ENCODE measurements at places on chromosomes 3 and 15.

GRCh38 chr3:66407611-66408218 lies 93.1 kb downstream of the LRIG1 start:
- peak; percentile 80 for DNase-seq

DNA sequence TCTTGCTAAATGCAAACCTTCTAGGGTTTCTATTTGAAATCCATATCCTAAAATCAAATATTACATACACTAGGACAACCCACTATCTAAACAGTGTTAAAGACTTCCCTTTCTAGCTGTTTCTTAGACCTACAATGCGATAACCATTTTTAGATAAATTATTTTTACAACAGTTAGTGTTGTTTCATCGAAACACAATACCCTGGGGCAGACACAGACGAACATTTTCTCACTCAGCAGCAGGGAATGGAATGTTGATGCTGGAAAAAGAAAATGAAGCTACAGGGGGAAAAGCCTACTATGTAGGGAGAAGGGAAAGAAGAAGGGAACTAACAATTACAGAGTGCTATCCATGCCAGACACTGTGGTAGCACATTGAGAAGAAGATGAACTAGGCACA lies 6.0 kb upstream of the HERC1 start:
- no peak for DNase-seq

DNA sequence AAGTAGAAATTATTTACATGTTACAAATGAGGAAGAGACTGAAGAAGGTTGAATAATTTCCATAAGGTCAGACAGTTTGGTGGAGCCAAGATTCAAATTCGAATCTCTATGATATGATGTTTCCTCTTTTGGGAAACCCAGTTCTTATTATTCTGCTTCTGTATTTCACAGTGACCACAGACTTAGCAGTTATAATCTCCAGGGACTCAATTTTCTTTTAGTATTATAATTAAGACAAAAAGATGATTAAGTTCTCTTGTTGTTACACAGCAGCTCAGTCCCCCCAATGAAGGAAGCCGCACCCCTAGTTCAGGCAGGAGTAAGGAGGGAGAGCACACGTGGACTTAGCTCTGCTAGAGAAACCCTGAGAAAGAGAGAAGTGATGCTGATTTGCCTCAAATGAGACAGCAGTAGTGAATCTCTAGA lies 130.6 kb downstream of the CCNL1 start:
- no peak for DNase-seq

DNA sequence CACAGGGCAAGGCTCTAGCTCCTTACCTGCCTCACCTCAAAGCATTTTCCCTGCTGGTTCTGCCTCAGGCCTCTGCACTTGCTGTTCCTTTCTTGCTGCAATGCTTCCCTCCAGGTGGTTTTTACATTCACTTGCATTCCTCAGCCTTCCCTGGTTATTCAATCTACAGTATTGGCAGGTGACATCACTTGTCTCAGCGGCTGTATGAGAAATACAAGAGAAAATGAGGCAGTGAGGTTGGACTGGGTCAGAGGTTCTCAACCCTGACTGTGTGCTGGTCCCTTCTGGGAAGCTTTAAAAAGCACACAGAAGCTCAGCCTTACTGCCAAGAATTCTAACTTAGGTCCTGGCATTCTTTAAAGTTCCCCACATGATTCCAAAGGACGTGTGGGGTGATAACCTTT lies 26.7 kb downstream of the SIAH2 start:
- no peak for DNase-seq

- DNase-seq: no peak
These were observed 5.3 kb downstream of the RAF1 start for GRCh38 chr3:12658593-12659058.

DNA sequence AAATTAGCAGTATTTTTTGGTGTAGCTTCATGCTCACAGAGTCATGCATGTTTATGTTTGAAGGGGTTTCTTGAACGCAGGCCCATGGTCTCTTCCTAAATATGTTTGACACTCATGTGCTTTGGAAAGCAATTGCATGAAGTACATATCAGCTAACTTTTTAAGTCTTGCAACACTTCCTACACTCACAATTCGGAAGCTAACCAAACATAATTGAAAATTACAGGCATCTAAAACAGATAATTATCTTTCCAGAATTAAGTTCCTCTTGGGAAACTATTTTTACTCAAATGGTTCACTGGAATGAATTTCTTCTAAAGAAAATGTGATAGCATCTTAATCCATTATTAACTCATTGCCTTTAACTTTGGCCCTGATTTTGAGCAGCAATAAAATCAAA lies 438.9 kb downstream of the RAP2B start:
- DNase-seq: no peak

DNA sequence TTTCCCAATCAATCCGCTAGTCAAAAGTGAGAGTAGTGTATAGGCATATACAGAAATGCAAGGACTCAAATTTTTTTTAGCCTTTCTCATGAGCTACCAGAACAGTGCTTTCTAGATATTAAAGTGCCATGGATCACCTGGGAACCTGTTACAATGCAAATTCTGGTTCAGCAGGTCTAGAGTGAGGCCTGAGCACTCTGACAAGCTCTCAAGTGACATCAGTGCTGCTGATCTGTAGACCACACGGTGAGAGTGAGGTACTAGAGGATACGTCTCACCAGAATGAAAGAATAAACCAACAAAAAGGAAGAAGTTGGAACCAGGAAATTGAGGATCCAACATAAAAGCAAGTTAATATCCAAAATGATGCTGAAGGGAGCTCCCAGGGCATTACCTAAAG lies 16.0 kb upstream of the PLA2G4D start:
- DNase-seq: no peak

- DNase-seq: no peak
These were observed 73.4 kb upstream of the HACD2 start for GRCh38 chr3:123658118-123658851.

DNA sequence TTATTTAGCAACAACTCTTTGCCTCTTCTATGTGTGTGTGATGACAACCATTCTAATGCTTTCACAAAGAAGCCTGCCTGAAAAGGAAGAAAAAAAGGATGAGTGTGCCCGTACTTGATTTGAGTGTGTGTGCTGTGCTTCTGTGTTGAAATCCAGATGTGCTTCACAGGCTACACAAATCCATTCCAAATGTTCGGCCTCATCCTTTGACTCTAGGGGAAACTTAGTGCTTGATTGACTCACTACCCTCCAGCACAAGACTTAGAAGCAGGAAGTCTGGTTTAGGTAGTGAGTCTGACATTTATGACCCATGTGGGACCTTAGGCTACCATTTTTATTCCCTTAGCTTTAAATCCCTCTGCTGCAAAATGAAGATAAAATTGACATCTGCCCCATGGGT lies 108.8 kb upstream of the PLAAT1 start:
- no peak for DNase-seq

- no peak for DNase-seq
These were observed 15.6 kb downstream of the FRMD4B start for GRCh38 chr3:69370156-69370883.

- peak; percentile 75 for DNase-seq
These were observed 75.0 kb downstream of the PEX5L start for GRCh38 chr3:179961703-179962078.

DNA sequence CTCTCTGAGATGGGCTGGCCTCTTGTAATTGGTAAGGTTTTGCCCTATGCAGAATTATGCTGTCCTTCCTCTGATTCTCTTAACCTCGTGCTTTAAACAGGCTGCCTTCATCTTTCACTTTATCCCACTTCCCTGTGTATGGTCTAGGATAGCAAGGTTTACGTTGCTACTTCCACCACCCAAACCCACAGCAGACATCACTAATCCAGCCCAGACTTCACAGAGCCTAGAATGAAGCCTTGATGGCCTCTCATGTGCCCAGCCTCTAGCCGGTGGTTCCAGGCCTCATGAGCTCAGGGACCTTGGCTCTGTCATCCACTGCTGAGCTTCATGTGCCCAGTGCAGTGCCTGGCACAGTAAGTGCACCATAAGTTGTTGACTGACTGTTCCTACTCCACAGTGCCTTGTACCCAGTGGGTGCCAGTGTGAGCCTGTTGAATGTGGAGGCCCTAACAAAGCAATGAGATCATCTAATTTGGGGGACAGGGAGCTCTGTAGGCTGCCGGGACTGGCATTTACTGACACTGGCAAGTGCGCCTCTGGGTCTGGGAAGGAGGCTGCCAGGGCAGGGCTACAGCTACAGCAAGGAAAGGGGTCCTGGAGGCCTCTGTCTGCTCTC lies 12.5 kb downstream of the SLC6A6 start:
- no peak for DNase-seq

GRCh38 chr3:5292512-5292911 lies 105.0 kb downstream of the EDEM1 start:
- DNase-seq: no peak

DNA sequence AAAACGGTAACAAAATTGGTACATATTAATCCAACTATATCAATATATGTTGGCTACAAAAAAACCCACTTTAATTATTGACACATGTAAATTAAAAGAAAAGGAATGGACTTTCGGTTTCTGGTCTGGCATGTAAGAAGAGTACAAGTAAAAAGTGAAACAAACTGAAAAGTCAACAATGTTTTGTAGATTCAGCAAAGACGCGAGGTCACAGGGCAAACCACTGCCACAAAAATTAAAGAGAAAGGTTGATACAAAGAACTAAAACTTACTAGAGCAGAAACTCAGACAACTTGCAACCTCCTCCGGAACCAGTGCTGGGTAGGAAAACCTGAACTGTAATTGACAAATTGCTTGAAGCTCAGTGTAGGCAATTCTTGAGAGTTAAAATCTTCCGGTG lies 110.6 kb upstream of the ARPP21 start:
- no peak for DNase-seq

DNA sequence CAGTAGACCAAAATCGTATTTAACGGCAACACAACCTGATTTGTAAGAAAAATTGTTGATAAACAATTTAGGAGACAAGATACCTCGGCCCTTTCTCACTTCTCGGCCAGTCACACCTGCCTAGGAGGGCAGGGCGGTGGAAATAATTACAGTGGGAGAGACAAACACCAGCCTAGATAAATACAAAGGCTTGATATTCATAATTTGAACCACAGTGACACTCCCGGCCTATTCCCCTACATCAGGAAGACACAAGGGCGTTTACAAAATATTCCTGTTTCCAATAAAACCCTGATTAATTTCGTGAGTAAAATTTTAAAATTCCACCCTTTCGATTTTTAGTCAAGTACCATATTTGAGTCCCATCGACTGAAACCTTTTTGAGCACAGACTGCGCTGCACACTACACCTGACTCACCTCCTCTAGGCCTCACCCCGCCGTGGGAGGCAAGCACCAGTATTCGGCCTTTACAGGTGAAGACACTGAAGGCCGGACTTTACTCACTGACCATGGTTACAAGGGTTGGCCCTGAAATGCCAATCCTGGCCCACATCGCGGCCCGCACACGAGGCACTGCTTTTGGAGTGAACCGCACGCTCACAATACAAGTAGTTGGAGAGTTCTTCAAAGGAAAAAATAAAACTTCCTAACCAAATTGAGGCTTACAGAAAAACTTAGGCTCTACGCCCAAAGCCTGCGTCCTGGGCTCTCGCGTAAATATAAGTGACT lies 794 bp downstream of the ARPP19 start:
- DNase-seq: peak; percentile 17

DNA sequence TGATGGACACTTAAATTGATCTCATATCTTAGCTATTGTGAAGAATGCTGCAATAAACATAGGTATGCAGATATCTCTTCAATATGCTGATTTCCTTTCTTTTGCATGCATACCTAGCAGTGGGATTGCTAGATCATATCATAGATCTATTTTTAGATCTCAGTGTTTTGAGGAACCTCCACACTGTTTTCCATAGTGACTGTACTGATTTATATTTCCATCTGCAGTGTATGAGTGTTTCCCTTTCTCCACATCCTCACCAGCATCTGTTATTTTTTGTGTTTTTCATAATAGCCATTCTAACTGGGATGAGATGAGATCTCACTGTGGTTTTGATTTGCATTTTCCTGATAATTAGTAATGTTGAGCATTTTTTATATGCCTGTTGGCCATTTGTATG lies 17.1 kb upstream of the RASA2 start:
- no peak for DNase-seq

DNA sequence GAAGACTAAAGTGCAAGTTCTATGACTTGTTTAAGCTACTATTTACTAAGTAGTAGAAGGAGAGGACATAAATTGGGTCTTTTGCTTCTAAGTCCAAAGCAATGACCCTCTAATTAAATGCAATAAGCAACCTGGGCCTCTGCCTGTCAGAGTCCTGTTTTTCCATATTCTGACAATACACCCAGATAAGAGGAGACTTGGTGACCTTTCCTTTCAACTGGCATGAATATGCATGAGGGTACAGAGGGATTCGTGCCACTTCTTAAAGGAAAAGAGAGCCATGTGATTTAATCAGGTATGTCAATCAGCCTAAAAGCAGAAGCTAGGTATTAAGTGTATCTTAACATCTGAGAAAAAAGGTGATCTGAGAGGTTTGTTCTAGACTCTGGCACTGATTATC lies 50.7 kb upstream of the FGF7 start:
- no peak for DNase-seq

DNA sequence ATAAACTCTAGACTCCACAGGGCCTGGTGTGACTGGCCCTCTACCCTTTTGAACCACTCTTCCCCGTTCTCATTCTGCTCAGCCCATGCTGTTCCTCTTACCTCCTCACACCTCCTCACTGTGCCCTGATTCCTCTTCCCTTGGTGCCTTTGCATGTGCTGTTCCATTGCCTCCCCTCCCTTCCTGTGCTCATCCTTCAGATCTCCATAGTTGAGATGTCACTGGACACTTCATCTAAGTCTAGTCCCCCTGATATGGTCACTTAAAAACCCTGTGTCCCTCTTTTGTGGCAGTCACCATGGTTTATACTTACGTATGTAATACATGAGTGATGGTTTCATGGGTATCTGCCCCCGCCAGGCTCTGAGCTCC lies 69.8 kb downstream of the LSM3 start:
- no peak for DNase-seq

DNA sequence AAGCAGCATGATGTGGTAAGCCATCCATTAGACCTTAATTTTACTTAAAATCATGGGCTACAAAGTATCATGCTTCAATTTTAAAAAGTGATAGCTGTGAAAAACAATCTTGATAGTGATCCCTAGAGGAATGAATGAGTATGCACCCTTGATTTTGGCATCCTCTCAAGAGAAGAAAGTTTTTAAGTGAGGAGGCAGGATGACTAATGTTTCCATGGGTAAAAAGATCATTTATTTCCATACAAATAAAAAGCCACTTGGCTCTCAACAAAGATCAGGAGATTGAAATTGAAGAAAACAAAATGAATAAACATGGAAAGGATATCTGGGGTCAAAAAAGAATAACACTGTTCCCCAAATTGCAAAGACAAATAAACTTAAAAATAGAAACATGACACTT lies 305.4 kb downstream of the MEX3B start:
- no peak for DNase-seq

GRCh38 chr3:141798448-141798845 lies 35.2 kb downstream of the GRK7 start:
- DNase-seq: no peak

GRCh38 chr3:72316501-72317279 lies 531.6 kb downstream of the SHQ1 start:
- no peak for DNase-seq

DNA sequence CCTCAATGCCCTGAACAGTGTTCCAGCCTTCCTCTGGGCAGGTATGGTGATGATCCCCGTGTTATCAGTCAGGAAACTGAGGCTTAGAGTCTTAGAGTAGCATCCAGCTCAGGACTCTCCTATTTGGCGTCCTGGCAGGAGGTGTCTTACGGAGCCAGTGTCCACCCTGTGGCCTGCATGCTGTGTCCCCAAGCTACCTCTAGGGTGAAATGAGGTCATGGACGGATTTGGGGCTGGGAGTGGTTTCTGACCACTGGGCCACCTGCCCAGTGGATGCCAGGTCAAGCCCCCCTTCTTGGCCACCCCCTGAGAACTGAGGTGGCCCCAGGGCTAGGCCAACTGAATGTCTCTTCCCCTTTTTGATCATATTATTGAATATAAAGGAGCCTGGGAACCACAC lies 27.2 kb upstream of the SLC6A6 start:
- peak; percentile 64 for DNase-seq

Data from WERI-Rb-1 (cell line).